Activated naive CD4-positive, alpha-beta T cell treated with anti-CD3 and anti-CD28 coated beads for 36 hours (primary cell): ENCODE measurements at places on chromosomes 16 and 17. TPM values are rescaled to one million over a fixed set of nuclear protein-coding genes. Genes with fewer than 3 reads are reported as not detected.

DNA sequence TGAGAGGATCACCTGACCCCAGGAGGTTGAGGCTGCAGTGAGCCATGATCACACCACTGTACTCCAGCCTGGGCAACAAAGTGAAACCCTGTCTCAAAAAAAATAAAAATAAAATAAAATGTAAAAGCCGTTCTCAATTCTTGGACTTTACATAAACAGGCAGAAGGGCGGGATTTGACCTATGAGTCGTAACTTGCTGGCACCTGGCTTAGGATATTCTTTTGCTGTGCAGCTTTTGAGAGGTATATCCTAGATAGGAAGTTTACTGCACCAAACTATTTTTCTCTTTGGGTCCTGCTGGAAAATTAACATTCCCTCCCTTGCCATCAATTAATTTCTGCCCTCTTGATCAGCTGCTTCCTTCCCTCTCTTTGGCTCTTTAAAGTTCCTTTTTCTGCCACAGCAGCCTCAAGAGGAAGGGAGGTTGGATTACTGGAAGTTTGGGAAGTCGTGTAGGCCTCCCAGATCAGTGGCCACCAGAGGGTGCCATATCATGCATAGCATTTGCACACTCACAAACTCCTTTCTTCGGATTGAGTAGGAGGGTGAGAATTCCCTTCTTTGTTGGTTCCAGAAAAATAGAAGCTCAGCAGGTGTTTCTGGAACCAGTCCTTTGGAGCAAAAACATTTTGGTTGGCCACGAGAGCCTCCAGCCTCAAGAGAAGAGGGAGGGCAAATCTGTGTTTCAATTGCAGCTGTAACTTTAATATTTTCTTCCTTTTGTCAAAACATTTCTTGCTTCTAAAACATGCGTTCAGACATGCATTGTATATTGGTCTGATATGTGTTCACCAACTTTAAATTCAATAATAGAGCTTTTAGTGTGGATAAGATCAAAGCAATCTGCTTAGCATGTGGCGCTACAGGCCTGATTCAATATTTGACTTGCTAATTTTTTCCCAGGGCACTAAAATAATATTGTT is 147.3 kb downstream of the CCDC182 start:
- peaks cover 12% of the 10 kb centered on the region for H3K36me3 ChIP-seq
- DNase-seq, result peak; percentile 72
- peak overlapping the region; percentile 96 for H3K27ac ChIP-seq

HASPIN gene
- total RNA-seq, result 21.8 TPM

DNA sequence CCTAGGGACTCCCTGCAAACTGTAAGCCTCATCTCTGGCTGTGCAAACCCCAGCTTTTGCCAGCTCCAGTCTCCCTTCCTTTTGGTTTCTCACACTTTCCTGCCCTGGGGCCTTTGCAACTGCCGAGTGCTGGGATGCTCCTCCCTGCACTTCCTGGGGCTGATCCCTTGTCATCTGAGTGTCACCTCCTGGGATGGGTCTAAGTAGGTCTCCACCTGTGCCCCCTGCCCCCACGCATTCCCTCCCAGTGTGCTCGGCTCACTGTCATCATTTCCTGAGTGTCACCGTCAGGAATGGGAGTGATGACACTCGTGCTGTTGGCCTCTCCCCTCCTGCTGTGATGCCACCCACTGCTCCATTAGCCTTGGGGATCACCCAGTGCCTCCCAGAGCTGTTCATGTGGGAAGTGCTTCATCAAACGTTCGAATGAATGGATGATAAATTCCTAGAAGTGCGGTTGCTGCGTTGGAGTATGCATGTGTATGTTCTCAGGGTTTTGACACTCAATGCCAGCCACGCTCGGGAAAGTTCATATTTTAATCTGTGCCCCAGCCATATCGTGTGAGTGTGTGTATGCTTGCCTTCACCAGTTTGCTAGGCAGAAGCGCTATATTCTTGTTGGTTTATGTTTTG is 189.9 kb downstream of the NTN1 start:
- H3K27me3 ChIP-seq, result no peaks in the 10 kb centered on the region
- no peak overlapping the region for H3K27ac ChIP-seq
- no peak for DNase-seq
- peaks cover 3% of the 10 kb centered on the region for H3K4me1 ChIP-seq
- H3K36me3 ChIP-seq, result peaks cover 2% of the 10 kb centered on the region

- no peak overlapping the region for H3K4me3 ChIP-seq
- H3K27me3 ChIP-seq, result no peaks in the 10 kb centered on the region
- H3K4me1 ChIP-seq, result no peaks in the 10 kb centered on the region
Measured at GRCh38 chr16:48446534-48446920, 61.3 kb upstream of the SIAH1 start.

GRCh38 chr16:5062051-5062450 is 3.7 kb downstream of the C16orf89 start:
- DNase-seq, result no peak
- H3K27me3 ChIP-seq, result no peaks in the 10 kb centered on the region
- no peaks in the 10 kb centered on the region for H3K4me1 ChIP-seq
